ENCODE measurements at places on chromosomes 4 and X. TPM values are rescaled to one million over a fixed set of nuclear protein-coding genes. Genes with fewer than 3 reads are reported as not detected.

GRCh38 chr4:80156410-80156809 is 40.9 kb upstream of the PRDM8 start:
- no peak for DNase-seq

- no peak for DNase-seq
Measured at GRCh38 chr4:73709451-73710033, 30.8 kb upstream of the CXCL8 start.

GRCh38 chr4:142844782-142845181 is 1.3 kb downstream of the INPP4B start:
- no peak for DNase-seq

- no peak for DNase-seq
Measured at GRCh38 chr4:61243962-61244361, 43.8 kb downstream of the ADGRL3 start.

DNA sequence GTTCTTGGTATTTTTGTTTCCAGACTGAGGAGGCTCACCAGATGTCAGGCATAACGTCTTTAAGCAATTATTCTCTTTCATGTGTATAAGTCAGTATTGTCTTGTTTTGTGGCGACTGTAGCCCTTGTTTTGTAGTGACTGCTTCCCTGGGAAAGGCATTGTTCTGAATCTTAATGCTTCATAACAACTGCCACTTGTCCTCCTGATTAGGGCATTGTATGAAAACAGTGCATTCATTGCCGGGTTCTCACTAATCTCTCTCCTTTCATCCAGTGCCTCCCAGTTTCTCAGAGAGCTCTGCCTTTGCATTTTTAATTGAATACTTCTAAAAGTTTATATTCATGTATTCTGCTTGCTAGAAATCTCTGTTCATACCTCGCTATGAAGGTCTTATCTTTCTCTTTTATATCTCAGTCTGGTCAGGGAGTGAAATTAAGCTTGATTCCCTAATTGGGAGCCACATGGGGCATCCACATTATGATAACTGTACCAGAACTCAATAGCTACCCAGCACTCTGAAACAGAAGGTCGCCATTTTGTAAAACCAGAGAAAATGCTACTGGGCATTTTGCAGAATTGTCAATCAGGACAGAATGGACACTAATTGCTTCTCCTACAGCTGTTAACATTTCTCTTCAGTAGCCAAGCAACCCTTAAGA is 149.8 kb downstream of the GBA3 start:
- no peak for DNase-seq

DNA sequence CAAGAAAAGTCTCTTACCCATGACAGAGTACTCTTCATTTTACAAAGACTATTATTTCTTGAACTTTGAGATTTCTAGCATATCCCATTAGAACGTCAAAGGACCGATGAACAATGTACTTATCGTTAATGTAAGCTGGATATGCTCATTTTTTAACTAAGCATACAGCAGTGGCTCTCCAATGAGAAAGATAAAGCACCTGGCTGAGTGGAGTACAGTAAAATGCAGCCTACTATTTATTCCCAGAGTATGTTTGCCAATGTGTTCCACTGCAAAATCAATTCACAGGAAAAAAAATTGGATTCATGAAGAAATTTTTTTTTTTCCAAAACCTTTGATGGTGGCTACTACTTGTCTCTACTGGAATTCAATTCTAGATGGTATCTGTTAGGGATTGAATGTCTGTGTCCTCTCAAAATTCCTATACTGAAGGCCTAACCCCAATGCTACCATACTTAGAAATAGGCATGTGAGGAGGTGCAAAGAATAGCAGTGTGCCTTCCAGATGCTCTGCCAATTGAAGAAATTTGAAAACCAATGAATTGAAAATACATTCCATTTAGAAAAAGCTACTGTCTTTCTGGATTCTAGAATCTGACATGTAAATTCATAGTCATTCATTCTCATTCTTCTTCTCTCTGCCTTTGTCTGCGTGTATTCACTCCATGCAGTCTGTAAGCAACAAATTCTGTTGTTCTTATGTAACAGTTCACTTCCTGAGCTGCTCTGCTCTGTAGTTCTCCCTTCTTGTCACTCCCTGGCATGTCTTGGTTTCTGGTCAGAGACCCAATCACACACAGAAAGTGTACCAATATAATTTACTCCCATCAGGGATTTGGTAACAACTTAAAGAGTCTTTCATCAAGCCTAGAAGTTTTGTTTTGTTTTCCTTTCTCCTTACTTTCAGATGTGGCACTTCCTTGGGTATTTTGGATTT is 61.4 kb downstream of the PAPSS1 start:
- no peak for DNase-seq

DNA sequence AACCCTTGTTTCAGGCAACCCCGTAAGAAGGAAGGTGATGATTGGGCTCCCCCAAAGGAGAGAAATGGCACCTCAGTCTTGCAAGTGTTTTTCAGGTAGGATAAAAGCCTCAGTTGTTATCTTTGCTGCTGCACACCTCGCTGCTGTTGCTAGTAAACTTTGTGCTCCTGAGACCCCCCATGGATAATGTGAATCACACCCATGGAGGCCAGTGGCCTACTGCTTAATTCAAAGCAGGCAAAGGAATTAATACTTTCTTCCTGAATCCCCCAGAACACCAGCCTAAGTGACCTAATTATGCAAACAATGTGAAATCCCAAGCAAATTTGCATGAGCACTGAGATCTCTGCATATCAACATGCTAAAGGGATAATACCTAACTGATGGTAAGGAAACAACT is 337.5 kb downstream of the GRIA2 start:
- no peak for DNase-seq

- no peak for DNase-seq
Measured at GRCh38 chr4:74884266-74884665, 48.6 kb upstream of the PARM1 start.

DNA sequence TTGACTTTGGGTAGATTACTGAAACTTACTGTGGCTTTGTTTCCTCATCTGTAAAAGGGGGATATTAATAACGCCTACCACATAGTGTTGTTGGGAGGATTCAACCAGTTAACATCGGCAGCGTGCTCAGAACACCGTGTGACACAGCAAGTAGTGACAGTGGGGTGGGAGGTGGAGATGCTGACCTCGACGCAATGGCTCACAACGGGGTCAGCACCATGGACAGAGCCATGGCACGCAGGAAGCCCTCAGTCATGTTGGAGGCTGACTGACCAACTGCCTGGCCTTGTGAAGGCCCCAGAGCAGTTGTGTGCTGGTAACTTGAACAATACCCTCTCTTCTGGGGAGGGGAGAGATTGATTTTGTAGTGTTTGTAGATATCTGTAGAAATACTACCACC is 93.2 kb downstream of the WFS1 start:
- no peak for DNase-seq

GRCh38 chrX:19389227-19389845 is 45.6 kb downstream of the PDHA1 start:
- no peak for DNase-seq

The ACTRT1 gene
- not detected for total RNA-seq

The NLRP2B gene
- not detected for total RNA-seq

Measured in tibial nerve (tissue), 4 donors.